ENCODE measurements at places on chromosomes 11 and 22.

- DNase-seq: no peak
These were observed 34.6 kb downstream of the CYTH4 start for GRCh38 chr22:37316875-37317371.

DNA sequence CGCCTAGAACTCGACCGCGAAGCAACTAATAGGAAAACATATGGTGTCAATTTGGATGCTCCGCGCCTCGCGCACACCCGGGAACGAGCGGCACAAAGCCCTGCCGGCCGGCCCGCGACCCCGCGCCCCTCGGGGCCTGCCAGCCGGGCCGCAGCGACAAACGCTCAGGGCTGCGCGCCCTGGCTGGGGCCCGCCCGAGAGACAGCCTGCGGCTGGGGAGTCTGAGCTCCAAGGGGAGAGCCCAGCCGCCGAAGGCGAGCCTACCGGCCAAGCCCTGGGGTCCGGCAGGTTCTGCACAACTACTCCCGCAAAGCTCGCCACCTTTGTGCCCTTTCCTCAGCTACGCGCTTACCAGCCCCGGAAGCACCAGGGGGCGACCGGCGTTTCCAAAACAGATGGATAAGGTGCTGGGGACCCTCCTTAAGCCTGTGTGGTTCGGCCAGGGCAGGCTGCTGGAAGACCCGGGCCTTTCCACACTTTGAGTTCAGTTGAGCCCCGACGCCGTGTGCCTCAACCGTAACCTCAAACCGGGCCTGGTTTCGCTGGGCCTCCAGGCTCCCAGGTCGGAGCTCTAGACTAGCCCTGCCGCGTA is 6.0 kb downstream of the PAX6 start:
- no peak for DNase-seq

GRCh38 chr11:124760205-124760652 is 1.9 kb downstream of the ESAM start:
- no peak for DNase-seq

DNA sequence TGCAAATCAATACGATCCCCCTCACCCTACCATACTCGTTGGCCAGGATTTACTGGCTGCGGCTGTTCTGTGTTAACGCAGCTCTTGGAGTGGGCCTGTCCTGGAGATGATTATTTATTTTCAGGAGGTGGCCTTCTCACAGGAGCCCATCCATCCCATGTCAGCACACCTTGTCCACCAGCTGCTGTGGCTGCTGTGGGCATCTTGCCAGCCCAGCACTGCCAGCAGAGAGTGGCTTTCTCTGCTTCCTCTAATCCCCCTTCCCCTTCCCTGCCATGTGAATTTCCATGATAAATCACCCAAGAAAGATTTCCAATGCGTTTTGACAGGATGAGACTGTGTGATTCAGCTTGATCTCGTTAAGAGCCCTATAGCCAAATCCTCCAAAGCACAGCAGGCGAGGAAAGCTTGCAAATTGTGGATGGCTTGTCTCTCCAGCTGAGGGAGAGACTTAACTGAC is 309.1 kb upstream of the C11orf87 start:
- peak; percentile 46 for DNase-seq

- no peak for DNase-seq
These were observed 18.6 kb downstream of the USH1C start for GRCh38 chr11:17525570-17525969.

DNA sequence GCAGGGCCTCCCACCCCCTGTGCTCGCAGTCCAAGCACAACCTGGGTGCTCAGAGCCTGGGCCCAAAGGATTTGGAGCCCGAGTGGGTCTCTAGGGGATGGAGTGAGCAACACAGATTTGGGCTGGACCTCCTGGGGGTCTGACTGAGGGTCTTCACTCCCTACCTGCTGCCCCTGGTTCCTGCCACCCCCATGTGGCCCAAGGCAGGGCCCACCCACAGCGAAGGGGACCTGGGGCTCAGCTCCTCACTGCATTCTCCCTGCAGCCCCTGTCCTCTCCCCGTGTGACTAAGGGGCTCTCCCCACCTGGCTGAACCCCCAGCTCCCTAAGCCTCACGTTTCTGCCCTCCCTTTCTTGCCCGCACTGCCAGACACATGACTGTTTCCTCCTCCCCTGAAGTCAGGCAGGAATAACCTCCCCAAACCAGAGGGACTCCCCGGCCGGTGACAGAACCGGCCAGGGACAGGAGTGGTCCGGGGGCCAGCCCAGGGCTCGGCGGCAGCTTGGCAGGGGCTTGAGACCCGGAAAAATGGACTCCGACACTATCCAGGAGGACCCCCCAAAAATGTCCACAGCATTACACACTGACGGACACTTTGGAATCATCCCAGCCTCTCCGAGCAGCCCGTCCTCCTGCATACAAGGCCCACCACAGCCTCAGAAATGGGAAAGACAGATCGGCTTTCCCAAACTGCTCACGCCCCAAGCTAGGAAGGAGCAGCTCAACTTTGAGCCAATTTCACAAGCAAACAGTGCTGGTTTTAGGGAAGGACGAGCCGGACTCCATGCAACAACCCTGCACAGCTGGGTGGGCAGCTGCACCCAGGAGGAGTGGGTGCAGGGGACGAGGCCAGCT is 57.8 kb downstream of the BRD1 start:
- no peak for DNase-seq

DNA sequence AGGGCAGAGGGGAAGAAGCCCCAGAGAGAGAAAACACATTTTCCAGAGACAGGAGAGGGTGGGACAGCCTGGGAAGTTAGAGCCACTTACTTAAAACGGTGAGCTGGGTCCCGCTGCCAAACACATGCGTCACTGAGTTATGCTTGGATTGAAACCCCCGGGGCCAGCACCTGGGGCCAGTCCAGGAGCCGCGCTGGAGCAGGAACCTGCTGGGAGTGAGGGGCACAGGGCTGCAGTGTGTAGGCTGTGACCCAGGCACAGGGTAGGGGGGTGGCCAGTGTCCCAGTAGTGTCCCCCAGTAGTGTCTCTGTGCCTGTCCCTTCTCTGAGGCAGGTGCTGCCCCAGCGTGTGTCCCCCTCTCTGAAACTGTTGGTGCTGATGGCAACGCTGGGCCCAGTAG is 5.2 kb downstream of the IGLL1 start:
- no peak for DNase-seq

DNA sequence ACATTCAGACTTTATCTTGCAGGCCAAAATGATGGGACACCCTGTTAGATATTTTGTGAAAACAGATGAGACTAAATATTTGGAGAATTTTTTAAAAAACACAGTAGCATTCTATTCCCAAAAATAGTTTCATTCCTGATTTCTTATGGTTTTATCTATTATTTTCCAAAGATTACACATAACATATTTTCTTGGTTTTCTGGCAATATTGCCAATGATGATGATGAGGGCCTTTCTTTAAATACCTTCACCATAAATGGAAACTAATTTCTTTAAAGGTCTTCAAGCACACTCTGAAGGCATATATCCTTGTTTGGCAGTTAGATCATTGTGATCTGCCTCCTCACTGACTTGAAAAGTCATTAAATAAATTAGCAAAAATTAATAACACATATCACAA is 522.3 kb upstream of the LUZP2 start:
- no peak for DNase-seq

- no peak for DNase-seq
These were observed 968 bp downstream of the RHBDD3 start for GRCh38 chr22:29266564-29267461.

GRCh38 chr11:8229299-8230177 is 34.1 kb downstream of the LMO1 start:
- no peak for DNase-seq

DNA sequence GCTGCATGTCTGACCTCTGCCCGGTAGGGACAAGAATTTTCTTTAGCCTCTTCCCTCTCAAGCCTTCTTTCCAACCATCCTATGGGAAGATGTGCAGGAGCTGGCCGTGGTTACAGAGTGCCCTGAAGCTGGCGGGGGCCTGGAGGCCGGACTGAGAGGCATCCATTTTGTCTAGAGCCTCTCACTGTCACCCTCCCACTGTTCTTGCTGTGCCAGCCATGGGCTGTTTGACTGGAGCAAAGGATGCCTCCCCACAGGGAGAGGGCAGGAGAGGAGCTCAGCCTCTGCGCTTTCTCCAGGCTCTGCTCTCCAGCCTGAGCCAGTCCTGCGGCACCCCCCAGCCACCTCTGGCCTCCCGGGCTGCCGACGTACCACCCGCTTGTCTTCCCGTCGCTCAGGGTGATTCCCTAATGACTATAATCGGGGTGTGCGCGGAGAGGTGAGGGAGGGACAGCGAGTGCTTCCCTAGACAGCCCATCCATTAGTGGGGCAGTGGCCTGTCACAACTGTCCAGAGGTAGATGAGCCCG is 123.8 kb downstream of the NECTIN1 start:
- DNase-seq: no peak

All from NCI-H187 treated with DMSO at 0.1 percent for 48 hours (cell line).